SJSA1 (cell line): ENCODE measurements at places on chromosomes 2 and 18. TPM values are rescaled to one million over a fixed set of nuclear protein-coding genes. Genes with fewer than 3 reads are reported as not detected.

The IL36A gene
- not detected in 2 replicates for total RNA-seq

DNA sequence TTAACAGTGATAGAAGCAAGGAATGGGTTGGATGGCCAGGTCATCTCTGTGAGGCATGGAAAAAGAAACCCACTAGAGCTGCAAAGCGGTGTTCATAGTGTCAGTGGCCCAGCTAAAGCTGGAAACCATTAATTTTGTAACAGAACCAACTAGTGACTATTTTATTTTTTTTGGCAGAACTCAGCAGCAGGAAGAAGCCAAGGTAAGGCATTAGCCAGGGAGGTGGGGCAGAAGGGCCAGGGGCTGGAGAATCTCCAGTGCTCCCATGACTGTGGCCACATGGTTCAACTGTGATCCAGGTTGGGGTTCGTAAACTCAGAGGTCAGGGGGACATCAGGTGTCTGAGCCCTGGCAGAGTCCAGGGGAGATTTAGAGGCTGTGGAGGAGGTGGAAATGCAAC lies 25.9 kb upstream of the YES1 start:
- no peak for DNase-seq

GRCh38 chr2:235073868-235074413 lies 122.1 kb downstream of the SH3BP4 start:
- no peak for DNase-seq

DNA sequence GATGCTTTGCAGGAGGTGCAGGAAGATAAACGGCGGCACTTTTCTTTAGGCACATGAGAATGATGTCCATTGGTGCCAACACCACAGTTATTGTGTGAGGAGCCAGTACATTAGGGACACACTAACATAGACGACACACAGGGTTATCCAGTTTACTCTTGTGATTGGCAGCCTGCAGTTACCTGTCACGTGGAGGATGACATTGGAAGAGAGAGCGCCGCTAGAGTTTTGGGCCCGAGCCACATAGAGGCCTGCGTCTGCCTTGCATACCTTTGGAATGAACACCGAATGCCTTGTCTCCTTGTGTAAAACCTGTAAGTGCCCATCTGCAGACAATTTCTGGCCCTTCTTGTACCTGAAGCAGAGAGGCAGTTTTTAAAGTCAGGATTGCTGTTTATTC lies 26.9 kb upstream of the TTN start:
- no peak for DNase-seq

GRCh38 chr18:71784777-71785176 lies 759.4 kb downstream of the CBLN2 start:
- DNase-seq, result no peak

- no peak for DNase-seq
Observed at GRCh38 chr18:4198956-4199355, 256.2 kb downstream of the DLGAP1 start.
